Colonic mucosa (tissue), 4 donors: ENCODE measurements at places on chromosomes 13 and 19.

GRCh38 chr13:42720113-42720857 is 61.1 kb upstream of the FAM216B start:
- DNase-seq, result peak; percentile 19

DNA sequence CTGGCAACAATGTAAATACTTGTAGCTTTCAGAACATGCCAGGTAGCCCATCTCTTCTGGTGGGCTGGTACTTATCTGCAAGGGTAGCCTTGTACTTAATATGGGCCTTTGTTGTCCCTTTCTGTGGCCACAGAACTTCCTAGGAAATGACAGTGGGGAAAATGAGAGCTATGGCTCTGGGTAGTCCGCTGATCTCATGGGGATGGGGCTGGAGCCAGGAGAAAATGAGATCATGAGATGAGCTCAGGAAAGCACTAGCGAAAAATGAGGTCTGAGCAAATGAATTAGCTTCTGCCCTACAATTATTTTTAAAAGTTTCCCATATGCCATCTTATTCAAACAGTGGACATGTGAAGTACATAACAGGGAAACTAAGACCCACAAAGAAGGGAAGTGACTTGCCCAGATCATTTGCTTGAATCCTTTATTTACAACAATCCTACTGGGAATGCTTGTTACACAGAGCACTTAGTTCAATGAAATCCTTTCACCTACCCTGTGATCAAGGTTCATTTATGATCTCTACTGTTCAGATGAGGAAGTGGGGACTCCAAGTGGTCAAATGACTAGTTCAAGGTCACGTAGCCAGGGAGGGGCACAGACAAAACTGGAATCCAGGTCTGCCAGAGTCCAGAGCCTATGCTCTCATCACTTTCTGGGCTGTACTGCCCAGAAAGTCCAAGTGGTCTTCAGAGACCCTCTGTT is 87.1 kb downstream of the PTPRS start:
- no peak for DNase-seq

DNA sequence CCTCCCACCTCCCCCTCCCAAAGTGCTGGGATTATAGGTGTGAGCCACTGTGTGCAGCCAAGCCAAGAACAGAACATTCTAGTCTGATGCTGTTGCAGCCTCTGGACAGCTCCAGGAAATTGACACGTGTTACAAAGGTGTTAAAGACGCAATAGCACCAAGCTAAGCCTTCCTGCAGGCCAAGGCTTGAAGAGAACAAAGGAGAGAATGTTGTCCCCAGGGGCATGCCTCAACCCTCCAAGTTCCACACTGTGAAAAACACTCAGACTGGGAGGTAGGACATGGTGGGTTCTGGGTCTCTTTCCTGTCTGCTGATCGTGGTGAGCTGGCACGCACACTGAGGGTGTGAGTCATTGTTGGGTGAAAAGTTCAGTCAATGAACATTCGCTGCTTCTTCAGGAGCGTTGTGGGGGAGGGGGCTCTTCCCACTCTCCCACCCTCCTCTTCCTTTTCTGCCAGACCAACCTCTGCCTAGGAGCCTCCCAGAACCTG is 5.3 kb upstream of the PTPRS start:
- no peak for DNase-seq

DNA sequence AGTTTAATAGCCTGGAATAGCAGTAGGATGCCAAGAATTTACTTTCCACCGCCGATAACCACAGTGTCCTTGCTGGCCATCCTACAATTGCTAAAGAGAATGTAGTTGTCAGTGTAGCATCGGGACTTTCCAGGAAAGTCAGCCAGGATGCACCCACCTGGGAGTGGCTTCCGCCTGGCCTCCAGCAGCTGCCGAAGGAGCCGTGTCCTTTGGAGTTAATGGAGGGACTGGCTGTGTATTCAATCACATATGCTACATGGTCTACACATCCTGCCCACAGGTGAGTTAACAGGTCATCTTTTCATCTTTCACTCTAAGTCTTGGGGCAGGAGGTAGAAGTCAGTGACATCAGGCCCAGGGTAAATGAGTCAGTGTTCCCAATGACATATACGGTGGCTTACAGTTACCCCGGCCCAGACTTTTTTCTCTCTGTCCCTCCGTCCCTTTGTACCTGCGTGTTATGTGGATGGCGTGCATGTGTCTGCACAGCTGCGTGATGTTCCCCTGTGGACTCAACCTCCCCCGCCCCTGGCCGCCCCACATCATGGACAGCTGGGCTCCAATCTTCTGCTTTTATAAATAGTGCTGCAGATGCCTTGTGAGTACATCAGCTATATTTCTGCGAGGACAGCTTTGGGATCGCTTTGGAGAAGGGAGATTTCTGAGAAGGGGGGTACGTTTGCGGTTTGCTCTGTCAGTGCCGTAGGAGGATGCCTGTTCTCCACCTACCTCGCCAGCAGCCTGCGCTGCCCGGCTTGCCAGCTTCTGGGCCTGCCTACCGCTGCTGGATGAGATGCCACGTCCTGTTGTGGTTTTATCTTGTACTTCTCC is 63.1 kb downstream of the ATP11A start:
- DNase-seq, result no peak

- peak; percentile 52 for DNase-seq
These were observed at the start of gene PRKCG for GRCh38 chr19:53881482-53882390. TSS of gene PRKCG (plus strand) at chr19:53882197. CDS start at chr19:53882495, 298 bp downstream.

DNA sequence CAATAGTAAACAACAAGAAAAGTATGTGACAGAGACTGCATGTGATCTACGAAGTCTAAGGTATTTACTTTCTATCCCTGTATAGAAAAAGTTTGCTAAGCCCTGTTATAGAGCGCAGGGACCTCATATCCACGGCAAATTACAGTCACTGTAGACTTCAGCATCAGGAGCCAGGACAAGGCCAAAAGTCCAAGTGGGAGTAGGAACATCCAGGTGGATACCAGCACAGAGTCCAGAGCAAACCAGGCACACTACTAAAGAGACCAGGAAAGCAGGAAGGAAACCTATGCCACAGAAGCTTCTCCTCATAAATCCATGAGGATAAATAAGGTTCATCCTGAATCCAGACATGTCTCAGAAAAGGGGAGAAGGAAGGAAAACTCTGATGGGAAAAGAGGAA is 342.2 kb upstream of the HTR2A start:
- DNase-seq, result no peak

- DNase-seq, result no peak
These were observed 21.2 kb downstream of the PRAM1 start for GRCh38 chr19:8481201-8481600.

DNA sequence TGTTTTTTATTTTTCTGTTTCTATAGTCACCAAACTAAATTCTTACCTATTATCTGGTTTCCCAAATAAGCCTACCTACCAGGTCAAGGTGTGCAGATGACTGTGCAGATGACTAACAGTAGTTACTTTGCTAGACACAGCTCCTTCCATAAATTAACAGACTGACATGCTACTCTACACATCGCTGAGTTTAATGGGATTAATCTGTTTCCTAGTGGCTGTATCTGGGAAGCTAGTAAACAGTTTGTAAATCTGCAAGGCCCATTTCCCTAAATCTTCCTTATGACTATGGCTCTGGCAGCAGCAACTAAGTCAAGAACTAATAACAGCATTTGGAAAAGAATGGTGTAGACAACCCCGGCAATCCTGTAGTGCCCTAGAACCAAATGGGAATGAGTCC is 27.9 kb downstream of the MIPEP start:
- DNase-seq, result no peak

GRCh38 chr19:54877471-54877870 is 3.4 kb downstream of the FCAR start:
- DNase-seq, result no peak

- DNase-seq, result no peak
These were observed 37.4 kb downstream of the TMEM255B start for GRCh38 chr13:113796211-113796963.

GRCh38 chr13:45918597-45918996 is 67.0 kb upstream of the SIAH3 start:
- DNase-seq, result no peak

- DNase-seq, result no peak
These were observed 108.2 kb downstream of the DACH1 start for GRCh38 chr13:71758828-71759227.

DNA sequence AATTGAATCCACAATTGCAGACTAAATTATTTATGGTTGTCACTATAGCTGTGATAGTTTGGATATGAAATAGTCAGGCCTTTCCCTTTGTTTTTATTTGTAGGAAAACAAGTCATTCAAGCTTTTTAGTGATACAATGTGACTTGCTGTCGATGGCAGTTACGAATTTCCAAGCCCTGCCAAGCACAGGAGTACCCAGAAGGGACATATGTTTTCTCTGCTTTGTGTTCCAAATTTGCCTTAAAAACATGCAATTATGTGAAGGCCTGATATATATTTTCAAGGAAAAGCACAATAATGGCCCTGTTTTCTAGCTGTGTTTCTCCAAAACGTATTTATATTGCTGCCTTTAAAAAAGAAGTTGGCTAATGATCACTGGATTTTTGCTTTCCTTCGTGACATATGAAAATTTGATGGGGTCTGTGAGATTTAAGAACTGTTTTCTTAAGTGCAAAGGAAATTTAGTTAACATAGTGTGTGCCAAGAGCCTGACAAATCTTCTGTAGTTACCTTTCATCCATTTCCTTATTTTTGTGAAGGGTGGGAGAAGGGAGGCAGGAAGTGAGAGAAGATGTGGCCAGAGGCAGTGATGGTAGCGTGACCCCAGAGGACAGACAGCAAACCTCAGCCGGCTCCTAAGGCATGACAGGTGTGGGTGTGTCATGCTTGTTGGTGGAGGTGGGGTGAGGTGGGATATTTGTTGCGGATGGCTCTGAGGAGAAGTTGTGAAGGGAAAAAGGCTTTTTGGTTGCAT is 79.6 kb downstream of the TEX26 start:
- DNase-seq, result no peak

GRCh38 chr13:20489185-20489820 is 36.4 kb downstream of the CRYL1 start:
- DNase-seq, result no peak

DNA sequence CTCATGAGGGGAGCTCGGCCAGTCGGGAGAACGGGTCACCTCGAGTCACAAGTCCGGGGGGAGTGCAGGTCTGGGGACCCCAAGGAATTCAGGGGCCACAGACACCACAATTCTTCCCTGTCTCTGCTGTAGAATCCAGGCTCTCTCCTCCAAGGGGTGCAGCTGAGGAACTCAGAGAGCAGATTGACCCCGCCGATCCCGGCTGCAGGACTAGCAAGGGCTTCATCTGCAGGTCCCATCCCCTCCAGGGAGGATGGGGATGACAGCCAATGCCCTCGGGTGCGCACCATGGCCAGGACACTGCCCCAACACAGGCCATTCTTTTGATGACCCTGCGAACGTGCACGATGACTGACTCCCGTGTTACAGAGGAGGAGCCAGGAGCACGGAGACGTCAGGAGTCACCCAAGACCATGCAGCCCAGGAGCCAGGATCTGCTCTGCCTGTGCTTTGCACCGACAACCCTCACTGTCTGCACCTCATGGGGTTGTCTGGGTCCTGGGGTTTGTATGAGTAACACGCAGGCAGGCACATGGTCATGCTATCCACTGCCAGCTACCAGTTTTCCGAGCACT is 48.5 kb upstream of the TUBGCP3 start:
- DNase-seq, result no peak

- DNase-seq, result peak; percentile 26
These were observed 11.1 kb upstream of the SHISA2 start for GRCh38 chr13:26062853-26063444.

- no peak for DNase-seq
These were observed 278.3 kb downstream of the TEX29 start for GRCh38 chr13:111598747-111599146.

DNA sequence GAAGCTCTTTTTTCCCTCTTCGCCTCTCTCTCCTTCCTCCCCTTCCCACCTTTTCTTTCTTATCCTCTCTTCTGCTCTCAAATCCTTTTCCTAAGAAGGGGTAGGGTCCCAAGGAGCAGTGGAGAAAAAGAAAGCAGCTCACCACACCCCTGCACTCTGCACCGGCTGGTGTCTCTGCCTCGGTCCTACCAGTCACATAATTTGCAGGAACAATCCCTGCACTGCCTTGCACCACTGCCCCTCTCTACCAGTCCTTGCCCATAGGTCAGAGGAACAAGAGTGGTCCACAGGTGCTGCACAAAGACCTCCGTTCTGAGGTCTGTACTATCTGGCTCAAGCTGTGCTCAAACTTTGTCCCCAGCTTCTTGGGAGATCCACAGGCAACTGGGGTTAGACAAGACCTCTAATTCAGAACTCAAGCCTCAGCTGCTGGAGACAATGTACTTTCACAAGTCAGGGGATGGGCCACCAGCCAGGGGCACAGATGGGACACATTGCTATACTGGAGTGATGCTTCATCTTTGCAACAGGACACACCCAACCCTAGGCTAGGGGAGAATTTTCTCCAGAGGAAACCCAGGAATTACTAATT is 125.4 kb upstream of the ZNF507 start:
- DNase-seq, result no peak

GRCh38 chr19:8517551-8518442 is 3.8 kb upstream of the ZNF414 start:
- DNase-seq, result no peak

DNA sequence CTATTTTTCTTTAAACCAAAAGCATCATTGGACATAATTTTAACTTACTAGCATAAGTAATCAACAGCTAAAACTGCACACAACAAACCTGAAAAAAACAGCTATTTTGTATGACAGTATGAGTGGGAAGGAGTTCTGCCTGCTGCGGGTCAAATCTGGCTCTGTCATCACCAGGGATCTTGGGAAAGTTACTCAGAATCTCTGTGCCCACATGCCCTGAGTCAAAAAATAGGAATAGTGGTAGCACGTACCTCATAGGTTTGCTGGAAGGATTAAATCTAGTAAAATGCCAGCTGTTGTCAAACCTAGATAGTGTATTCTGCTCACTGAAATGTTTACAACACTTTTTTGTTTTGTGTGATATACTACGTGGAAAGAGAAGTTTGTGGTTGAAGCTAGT is 1.1 kb downstream of the CLN5 start:
- DNase-seq, result no peak

GRCh38 chr19:48595833-48596232 is 10.7 kb upstream of the SPACA4 start:
- no peak for DNase-seq

DNA sequence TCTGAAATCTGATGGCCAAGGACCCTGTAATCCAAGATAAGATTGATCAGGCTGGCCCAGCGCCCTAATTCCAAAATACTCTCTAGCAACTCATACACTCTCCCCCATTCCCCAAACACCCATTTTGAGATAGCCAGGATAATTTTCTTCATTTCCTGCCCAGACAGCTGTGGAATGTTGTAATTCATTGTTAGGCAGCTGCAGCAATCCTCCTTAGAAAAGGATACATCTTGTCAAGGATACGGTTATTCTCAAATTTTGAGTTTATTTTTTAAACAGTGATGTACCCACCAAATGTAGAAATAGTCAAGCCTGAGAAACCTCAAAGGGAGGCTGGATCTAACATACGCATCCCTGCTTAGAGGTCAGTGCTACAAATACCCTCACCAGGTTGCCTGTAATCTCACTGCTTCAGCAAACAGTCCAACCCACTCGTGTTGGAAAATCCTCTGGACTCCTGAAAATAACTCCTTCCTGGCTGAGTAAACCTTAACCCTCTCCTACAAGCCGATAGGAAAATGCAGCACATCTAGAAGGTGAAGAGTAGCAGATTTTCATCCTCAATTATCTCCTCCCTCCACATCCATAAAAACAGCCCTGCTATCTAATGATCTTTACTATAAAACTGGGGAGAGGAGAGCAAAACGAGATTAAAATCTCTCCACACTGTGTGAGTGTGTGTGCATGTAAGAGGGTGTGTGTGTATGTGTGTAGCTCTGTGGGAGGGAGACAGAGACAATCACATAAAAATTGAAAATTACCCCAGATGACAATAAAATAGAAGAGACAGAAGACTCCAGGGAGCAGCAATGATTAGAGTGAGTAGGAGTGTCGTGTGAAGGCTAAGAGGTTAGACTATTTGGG is 683.1 kb downstream of the DIAPH3 start:
- no peak for DNase-seq
